ENCODE measurements at places on chromosomes 7 and 10.

- DNase-seq, result no peak
These were observed 1009.7 kb upstream of the CELF2 start for GRCh38 chr10:10007957-10008356.

GRCh38 chr10:89887830-89888229, 186.4 kb downstream of the KIF20B start:
- no peak for DNase-seq

GRCh38 chr10:69467928-69468750, 16.9 kb downstream of the TSPAN15 start:
- no peak for DNase-seq

DNA sequence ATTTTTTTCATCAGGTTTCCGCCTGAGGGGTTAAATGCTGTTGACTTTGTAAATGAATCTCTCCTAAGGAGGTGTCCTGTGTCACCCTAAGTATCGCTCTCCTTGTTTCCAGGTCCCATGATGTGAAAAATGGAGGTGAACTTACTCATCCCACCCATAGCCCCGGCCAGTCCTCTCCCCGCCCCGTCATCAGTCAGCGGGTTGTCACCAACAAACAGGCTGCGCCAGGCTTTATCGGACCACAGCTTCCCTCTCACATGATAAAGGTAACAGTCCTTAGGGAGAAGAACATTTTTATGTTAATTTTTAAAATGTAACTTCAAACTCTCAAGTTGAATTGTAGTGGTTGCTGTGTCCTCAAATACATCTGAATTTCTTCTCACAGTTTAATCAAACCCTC, 116.5 kb downstream of the ANKRD61 start:
- DNase-seq, result no peak

DNA sequence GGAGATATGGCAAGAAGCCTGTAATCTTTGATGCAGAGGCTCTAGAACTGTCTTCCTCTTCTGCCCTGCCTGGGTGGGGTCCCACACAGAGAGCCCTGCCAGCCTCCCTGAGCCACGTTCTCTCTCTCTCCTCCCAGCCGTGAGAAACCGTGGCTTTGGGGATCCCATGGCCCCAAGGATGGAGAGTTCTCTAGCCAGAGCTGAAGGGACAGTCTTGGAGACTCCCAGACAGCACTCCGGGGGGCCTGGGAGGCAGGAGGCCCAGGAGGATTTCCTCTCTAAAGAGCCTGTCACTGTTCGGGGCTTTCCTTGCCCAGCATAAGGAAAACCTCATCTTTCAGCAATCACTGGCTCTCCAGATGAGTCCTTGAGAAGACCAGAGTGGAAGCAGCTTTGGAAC, 227.1 kb downstream of the ARHGAP12 start:
- DNase-seq, result no peak

DNA sequence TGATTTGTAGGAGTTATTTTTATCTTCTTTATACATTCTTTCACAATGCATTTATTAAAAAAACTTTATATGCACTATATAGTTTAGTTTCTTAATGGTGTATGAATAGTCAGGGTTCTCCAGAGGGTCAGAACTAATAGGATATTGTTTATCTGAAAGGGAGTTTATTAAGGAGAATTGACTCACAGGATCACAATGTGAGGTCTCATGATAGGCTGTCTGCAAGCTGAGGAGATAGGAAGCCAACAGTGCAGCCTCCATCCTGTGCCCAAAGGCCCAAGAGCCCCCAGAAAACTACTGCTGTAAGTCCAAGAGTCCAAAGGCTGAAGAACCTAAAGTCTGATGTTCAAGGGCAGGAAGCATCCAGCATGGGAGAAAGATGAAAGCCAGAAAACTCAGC, 192.8 kb upstream of the AHR start:
- DNase-seq, result no peak

DNA sequence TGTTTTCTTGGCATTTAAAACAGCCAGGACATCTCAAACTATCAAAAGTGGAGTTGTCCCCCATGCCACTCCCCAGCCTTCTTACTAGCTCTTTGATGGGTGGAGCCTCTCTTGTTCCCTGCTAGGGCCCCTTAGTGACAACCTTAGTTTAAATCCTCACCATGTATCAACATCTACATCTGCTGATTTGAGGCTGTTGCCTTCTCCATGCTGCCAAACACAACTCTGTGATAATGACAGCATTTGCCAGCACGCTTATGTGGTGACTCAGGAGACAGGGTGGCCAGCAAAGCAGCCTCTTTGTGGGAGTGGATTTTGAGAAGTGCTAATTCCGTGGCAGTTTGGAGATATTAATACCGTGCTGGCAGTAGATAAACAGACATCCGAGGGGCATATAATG, 145.4 kb downstream of the LRRC4 start:
- DNase-seq, result no peak

DNA sequence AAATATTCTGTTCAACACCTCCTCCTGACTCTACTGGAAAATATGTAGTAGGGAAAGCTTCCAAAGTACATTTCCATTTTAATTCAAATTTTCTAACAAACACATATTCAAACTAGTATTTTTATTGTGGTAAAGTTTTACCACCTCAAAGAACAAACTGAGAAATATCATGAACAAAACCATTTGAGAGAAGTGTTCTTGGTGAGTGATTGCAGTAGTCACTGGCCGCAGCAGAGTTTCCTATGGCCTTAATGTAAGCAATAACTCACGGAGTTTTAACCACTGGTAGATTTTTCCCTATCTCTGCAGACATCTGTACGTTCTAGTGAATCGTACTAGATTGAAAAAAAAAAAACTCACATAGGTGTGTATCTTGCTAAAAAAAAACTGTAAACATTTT, 487.0 kb upstream of the FZD8 start:
- no peak for DNase-seq

DNA sequence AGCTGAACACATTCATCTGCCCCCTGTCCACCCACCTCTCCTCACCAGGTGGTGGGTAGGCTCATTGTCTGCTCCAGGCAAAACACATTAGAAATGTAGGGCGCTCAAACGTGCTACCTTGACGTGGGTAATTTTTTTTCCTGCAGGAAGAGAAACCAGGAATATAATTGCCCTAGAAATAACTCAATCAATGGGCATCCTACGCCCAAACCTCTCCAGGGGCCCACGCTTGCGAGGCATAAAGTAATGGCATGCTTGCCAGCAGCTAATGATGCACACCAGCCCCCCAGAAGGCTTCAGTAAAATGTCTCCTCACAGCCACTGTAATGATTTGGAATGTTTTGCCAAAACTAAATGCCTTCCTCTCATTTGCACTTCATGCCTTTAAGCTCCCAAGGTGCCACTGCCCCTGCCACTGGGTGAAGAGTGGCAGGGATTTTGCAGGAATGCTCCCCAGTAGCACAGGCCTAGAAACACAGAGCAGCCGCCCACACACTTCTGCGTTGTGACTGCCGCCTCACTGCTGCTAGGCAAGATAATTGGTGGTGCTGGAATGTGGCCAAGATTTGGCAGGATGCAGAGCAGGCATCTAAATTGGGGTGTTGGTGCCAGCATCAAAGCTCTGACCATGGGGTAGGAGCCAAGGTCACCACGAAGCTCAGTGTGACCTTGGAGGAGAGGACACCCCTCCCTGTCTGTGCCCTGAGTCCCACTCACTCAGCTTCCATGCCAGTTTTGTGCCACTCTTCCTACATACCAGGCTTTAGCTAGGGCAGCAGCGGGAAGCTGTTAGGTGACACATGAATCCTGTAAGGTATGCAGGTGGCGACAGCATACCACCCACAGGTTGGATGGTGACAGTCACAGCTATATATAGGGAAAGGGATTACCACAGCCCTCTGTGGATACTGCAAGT, 48.7 kb upstream of the PPP1R3C start:
- no peak for DNase-seq
